ENCODE measurements at places on chromosomes 6 and 20.

DNA sequence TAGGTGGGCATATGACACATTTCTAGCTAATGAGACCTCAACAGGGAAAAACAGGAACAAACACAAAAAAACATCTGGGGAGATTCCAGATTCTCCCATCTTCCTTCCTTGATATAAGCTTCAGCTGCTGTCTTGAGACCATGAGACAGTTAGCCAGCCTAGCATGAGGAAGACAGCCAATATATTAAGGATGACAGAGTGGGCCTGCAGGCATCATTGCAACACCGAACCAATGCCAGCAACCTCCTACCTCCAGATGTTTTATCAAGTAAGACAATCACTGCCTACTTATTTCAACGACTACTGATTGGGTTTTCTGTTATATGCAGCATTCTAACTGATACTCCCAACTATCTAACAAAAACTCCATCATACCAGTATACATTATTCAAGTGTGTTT lies 119.0 kb downstream of the ISM1 start:
- no peak for DNase-seq

- DNase-seq: no peak
Measured at GRCh38 chr20:60053125-60053817, 95.0 kb downstream of the CDH26 start.

- no peak for DNase-seq
Measured at GRCh38 chr6:34044945-34045595, 100.8 kb downstream of the GRM4 start.

DNA sequence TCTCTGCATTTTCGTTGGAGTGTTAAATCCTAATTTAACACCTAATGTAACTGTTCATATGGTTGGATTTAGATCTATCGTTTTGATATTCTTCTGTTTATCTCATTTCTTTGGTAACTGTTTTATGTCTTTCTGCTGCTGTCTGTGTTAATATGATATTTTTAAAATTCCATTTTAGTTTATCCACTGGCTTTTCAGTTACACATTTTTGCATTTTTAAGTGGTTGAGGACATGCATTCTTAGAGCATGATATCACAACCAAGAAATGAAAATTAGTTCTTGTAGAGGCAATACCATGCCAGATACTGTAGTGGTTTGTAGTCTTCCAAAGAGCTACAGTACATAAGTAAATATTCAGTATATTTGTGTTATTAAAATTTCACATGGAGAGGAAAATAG lies 58.6 kb downstream of the LIN28B start:
- no peak for DNase-seq

- no peak for DNase-seq
Measured at GRCh38 chr6:37491171-37491829, 8.4 kb downstream of the CCDC167 start.

DNA sequence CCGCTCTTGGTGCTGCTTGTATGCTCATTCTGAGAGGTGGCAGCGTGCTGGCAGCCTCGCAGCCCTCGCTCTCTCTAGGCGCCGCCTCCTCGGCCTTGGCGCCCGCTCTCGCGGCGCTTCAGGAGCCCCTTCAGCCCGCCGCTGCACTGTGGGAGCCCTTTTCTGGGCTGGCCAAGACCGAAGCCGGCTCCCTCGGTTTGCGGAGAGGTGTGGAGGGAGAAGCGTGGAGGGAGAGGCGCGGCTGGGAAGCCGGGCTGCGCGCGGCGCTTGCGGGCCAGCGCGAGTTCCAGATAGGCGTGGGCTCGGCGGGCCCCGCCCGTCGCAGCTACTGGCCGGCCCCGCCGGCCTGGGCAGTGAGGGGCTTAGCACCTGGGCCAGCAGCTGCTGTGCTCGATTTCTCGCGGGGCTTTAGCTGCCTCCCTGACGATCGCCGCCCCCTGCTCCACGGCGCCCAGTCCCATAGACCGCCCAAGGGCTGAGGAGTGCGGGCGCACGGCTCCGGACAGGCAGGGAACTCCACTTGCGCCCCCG lies 19.5 kb upstream of the FAM8A1 start:
- no peak for DNase-seq

- DNase-seq: no peak
Measured at GRCh38 chr6:48777411-48777810, 666.4 kb upstream of the PTCHD4 start.

DNA sequence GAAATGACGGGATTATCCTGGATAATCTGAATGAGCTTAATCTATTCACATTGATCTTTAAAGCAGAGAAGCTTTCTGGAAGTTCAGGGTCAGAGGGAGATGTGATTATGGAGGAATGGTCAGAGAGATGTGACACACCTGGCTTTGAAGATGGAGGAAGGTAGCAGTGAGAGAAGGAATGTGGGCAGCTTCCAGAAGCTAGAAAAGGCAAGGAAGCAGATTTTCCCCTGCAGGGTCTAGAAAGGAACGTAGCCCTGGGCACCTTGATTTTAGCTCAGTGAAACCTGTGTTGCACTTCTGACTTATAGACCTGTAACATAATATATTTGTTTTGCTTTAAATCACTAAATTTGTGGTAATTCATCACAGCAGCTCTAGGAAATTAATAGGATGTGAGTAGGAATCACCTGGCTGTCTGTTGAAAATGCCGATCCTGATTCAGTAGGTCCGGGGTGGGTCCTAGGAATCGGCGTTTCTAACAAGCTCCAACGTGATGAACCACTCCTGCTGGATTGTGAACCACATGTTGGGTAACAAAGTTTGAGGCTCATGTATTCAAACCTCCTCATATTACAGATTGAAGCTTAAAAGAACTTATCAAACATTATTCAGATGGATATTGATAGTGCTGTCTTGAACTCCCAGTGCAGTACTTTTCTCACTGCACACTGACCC lies 157.0 kb downstream of the GJA1 start:
- no peak for DNase-seq

GRCh38 chr20:24617757-24618450 lies 148.5 kb downstream of the SYNDIG1 start:
- no peak for DNase-seq

DNA sequence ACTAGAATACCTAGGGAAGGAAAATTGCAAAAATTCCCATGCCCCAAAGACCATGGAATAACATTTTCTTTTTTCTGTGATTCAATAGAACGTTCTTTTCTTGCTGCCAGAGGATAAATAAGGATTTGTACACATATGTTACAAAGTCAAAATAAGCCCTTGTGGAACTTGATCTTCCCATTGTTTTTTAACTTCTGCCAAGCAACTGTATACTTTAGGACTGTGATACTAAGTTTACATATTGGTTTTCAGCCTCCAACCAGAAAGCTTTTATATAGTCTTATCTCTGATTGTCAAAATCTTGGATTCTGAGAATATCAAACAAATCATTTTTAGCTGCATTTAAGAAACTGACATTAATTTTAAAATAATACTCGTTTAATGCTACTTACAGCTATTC lies 84.6 kb downstream of the HMGCLL1 start:
- no peak for DNase-seq

Measured in hematopoietic multipotent progenitor cell treated with erythropoietin and hydrocortisone succinate and interleukin-3 and kit ligand, for 17 days (in vitro differentiated cells).